NCI-H146 (cell line): ENCODE measurements at places on chromosomes 5 and 9.
A peak's percentile ranks its signal among the peaks of the same experiment; 100 is the strongest.

GRCh38 chr5:108953940-108954339, 206.2 kb downstream of the FER start:
- DNase-seq, result no peak

GRCh38 chr5:173331956-173332479, 3.8 kb upstream of the STC2 start:
- peak; percentile 61 for DNase-seq

DNA sequence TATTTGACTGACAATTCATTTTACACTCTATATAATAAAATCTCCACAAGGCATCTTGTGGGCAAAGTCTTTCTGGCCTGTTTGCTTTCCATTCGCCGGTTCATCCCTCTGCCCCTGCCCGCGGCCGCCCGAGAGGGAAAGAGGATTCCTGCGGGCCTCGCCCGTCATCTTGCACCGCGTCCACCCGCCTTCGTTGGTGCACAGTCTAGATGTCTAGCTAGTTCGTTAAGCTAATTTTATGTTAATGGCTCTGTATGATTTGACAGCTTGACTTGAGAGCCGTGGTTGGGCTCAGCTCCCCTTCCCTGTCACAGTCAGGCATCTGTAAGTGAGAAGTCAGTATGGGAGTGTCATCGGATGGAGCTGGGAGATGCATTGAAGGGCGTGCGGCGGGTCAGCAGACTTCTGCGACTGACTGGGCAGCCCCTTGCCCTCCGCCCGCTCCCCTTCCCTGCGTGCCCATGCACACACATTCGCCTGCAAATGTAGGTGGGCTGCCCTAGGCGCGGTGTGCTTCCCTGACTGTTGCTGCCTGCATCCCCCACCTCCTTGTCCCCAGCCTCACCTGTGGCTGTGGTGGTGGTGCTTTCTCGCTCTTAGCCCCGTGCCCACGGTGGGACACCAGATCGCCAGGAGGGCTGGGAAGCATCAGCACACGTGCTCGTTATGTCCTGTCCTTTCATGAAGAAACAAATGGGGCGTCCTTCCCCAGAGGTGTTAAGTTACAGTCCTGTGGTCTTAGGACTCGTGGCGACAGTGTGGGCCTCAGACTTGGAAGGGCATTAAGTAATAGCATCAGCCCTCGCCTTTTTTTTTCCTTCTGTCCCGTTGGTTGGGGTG, 25.9 kb upstream of the PRDM12 start:
- DNase-seq, result no peak

GRCh38 chr9:10130061-10130675, 482.6 kb downstream of the PTPRD start:
- DNase-seq, result no peak
